Mononuclear cell (primary cell): ENCODE measurements at places on chromosomes 6 and 20. TPM values are rescaled to one million over a fixed set of nuclear protein-coding genes. Genes with fewer than 3 reads are reported as not detected.

HDGFL1 gene
- total RNA-seq: not detected

RBPJL gene
- not detected for total RNA-seq

NDUFAF5 gene
- 32.8 TPM for total RNA-seq

TMEM217 gene
- 1.6 TPM for total RNA-seq

ERVFRD-1 gene
- total RNA-seq: 0.10 TPM

BAG2 gene
- total RNA-seq: 4.6 TPM

TRAPPC3L gene
- 2.1 TPM for total RNA-seq

CLPSL2 gene
- total RNA-seq: not detected

TPX2 gene
- 1.7 TPM for total RNA-seq

RIPOR3 gene
- 0.42 TPM for total RNA-seq

UST gene
- 1.5 TPM for total RNA-seq

ADGRB3 gene
- total RNA-seq: 0.10 TPM

C20orf96 gene
- total RNA-seq: 0.73 TPM

SYNCRIP gene
- total RNA-seq: 52.4 TPM

SLC22A2 gene
- total RNA-seq: not detected

PLEKHG1 gene
- total RNA-seq: 12.5 TPM

RHAG gene
- total RNA-seq: not detected

SLC4A11 gene
- total RNA-seq: 0.21 TPM

VSX1 gene
- not detected for total RNA-seq

SIGLEC1 gene
- 0.73 TPM for total RNA-seq

CST2 gene
- not detected for total RNA-seq

BANF2 gene
- total RNA-seq: not detected

PRR18 gene
- total RNA-seq: not detected

TSPO2 gene
- total RNA-seq: not detected

SLC32A1 gene
- total RNA-seq: 0.21 TPM

POM121L2 gene
- total RNA-seq: not detected

TCF21 gene
- total RNA-seq: not detected

HTR1B gene
- not detected for total RNA-seq

IL17F gene
- total RNA-seq: not detected

LY6G5C gene
- total RNA-seq: 1.2 TPM

TREML4 gene
- total RNA-seq: not detected

GMPR gene
- total RNA-seq: 6.2 TPM

C6orf52 gene
- not detected for total RNA-seq

KIF13A gene
- total RNA-seq: 18.1 TPM

TREM2 gene
- not detected for total RNA-seq

SIRPB1 gene
- total RNA-seq: 22.8 TPM

KCNB1 gene
- total RNA-seq: under 0.01 TPM

NRSN1 gene
- total RNA-seq: not detected

KCNQ2 gene
- under 0.01 TPM for total RNA-seq

XPO5 gene
- 17.3 TPM for total RNA-seq

HLA-DRB1 gene
- total RNA-seq: 166 TPM

VARS1 gene
- 12.3 TPM for total RNA-seq

PNLDC1 gene
- 0.10 TPM for total RNA-seq

PSMB9 gene
- total RNA-seq: 18.7 TPM

NTSR1 gene
- 0.73 TPM for total RNA-seq

DEFB124 gene
- not detected for total RNA-seq

STMN3 gene
- 14.5 TPM for total RNA-seq

CST4 gene
- total RNA-seq: not detected

SEC63 gene
- 40.3 TPM for total RNA-seq

TPD52L1 gene
- 0.31 TPM for total RNA-seq

RFX6 gene
- not detected for total RNA-seq

SNTA1 gene
- 2.9 TPM for total RNA-seq

CCM2L gene
- 0.42 TPM for total RNA-seq

SLC52A3 gene
- total RNA-seq: not detected

LRFN2 gene
- total RNA-seq: 0.21 TPM

MEI4 gene
- total RNA-seq: 0.10 TPM

PIGU gene
- 4.3 TPM for total RNA-seq

FAM209B gene
- total RNA-seq: 0.52 TPM

PNPLA1 gene
- total RNA-seq: 1.2 TPM

MATN4 gene
- not detected for total RNA-seq
